ENCODE measurements at places on chromosomes 12 and 14.

DNA sequence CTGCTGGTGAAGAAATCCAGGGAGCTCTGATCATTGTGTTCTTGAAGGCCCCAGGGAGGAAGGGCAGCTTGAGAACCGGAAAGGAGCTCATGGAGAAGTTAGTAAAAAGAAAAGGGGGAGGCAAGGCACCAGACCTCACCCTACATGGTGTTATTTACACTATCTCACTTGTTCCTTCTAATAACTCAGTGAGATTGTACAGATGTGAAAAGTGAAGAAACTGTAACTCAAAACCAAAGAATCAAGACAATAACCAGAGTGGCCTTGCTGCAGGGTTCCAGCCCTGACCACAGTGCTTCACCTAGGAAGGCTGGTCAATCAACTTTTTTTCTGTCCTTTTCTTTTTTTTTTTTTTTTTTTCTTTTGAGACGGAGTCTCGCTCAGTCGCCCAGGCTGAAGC is 353.6 kb downstream of the TMTC2 start:
- no peak for ATAC-seq

DNA sequence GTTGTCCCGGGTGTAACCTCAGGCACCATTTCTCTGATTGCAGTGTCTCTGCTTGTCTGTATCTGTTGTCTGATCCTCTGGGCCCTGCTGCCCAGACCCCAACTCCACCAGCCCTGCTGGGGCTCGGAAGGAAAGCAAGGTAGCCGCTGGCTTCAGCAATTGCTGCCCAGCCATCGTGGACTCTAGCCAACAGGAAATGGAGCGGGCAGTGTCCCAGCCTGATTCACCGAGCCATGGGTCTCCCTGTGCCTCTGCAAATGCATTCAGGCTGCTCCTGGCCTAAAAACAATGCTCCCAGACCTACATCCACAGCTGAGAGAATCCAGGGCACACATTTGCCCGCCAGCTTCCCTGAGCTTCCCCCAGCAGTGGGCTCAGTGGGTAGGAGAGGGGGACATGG is 9.2 kb downstream of the TUNAR start:
- ATAC-seq, result no peak

DNA sequence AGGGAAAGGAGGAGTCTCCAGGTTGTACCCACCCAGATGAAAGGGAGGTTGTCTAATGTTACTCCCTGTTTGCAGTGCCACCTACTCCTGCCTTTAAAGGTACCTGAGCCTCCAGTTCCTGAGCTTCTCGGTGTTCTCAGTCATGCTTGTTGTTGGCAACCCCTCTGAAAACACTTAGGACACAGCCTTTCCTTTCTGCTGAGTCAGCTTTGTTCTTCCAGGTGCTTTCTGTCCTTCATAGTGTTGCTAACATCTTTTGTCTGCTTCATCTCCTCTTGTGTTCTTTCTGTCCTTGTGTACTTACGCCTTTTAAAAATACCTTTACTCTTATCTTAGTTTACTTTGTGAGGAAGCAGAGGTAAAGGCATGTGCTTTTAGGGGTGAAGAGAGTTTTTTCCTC is 97.0 kb upstream of the NEDD1 start:
- ATAC-seq, result no peak

DNA sequence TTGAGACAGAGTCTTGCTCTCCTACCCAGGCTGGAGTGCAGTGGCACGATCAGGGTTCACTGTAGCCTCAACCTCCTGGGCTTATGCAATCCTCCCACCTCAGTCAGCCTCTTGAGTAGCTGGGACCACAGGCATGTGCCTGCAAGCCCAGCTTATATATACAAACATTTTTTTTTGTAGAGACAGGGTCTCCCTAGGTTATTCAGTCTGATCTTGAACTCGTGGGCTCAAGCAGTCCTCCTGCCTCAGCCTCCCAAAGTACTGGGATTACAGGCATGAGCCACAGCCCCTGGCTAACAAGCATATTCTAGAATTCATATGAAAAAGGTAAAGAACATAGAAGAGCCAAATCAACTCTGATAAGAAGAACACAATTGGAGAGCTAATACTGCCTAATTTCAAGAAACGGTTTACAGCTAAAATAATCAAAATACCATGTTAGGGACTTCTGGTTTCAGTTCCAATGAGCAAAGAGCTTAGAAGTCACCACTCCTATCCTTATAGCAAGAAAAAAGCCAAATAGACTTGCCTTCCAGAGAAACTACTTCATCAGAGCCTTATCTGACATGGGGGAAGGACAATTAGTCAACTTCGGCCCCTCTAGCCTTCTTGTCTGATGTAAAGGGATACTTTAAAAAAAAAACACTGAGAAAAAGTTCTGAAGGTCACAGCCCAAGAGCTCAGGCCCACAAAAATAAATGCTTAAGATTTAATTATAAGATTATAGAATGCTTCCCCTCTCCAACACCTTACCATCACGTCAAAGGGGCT is 37.6 kb downstream of the TMEM116 start:
- ATAC-seq, result no peak

GRCh38 chr14:52272375-52272774 is 4.9 kb downstream of the PTGDR start:
- ATAC-seq, result peak; percentile 49

DNA sequence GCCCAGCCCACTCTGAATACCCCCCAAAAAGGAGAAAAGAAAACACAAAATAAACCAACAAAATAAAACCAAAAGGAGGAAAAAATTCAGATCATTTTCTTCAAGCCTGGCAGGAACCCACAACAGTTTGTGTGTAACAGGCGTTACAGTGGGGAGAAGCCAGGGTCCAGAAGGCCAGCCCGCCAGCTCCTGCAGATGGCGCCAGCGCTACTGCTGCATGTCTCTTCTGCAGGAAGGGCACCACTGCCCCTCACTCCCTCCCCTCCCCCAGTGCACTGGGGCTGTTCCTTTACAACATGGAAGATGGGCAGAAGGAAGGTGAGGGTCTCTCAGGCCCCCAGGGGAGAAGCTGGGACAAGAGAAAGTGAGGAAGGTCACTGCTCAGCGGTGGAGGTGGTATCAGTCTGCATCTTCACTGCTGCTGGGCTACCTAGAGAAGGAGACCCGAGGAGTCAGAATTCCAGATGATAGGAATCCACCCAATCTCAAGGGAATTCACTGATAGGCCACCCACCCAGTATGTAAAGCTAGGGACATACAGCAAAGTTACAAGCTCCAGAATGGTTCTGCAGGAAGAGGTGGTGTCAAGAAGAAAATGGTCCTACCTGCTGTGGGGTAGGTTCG is 2.3 kb upstream of the NOP2 start:
- no peak for ATAC-seq
